ENCODE measurements at places on chromosomes 3 and 15.

DNA sequence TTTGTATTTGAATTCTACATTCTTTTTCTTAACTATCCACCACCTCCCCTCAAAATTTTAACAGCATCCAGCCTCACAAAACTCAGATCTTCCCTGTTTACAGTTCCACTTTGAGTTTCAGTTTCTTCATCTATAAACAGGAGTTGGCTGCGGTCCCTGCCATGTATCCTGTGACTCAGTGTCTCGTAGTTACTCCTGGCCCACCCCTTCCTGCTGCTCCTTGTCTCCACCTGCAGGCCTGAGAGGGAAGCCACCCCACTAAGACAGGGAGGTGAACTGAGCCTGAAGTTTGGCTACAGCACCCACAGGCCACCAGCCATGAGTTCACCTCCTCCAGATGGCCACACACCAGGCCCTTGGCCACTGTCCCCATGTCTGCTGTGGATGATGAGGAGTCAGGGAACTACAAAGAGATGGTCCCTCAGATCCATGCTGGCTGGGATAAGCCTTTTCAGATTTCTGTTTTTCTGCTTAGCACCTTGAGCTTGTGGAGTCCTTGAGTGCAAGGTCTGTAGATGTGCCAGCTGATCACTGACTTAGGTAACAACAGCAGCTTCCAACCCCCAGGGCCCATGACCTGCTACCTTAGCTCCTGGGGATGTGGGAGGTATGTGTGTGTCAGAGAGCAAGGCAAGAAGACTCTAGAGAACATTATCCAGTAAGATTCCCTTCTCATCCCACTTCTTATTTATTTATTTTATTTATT, 37.5 kb downstream of the CD86 start:
- DNase-seq: peak; percentile 17

DNA sequence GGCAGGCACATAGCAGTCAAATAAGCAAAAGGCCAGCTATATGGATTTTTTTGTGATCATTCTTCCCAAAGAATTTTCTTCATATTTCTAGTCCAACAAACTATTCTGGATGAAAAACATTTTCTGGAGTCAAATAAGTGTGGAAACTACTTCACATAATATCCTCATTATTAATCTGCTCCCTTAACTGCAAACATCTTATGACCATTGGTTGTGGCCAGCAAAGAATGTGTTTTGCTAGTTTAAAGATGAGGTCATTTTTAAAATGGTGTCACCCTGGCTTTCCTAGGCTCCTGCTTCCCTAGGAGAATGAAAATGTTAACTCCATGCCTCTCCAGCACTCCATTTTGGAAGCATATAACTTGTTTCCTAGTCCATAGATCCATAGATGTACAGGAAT, 118.8 kb downstream of the SST start:
- DNase-seq: no peak

DNA sequence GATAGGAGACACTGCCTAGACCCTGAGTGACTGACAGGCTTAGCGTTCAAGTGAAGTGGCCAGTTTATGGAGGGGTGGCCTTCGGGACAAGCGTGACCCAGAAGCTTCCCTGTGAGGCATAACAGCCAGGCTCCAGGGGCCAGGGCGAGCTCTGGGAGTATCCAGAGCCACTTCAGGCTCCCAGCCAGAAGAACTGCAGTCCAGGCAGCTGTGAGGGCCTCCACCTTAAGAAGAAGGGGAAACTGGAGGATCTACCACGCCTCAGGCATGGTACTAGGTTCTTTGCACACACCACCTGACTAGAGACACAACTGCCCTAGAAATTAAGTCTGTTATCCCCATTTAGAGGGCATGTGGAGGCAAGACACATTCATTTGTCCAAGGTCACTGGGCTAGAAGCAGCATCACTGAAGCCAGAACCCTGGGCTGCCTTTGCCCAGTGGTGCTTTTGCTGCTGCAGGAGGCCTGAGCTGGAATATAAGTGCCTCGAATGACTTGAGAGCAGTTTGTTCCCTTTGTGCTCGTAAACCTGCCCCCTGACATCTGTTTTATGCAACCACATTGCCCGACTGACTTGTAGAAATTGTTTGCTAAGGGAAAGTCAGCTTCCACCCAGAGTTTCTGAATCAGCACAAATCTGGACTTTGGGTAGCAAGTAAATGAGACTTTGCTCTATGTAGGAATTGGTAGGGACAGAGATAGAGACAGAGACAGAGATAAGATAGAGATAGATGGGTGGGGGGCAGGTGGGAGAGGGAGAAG, 23.3 kb downstream of the RASGRF1 start:
- DNase-seq: no peak

GRCh38 chr15:22963641-22964040, 16.5 kb downstream of the CYFIP1 start:
- DNase-seq: no peak

DNA sequence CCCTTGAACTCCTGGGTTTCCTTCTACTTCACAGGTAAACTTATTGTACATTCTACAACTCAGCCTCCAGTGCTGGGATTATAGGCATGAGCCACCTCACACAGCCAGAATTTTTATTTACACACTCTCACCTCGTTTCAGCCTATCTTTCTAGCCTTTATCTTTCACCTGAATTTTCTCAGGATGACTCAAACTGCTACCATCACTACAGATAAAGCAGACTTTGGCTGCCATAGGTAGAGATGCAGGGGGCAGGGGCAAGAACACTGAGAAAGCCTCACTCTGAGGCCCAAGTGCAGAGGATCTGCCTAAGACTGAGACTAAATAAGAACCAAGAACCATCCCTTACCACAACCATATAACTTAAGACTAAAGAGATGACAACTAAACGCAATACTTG, 59.0 kb downstream of the ETFA start:
- no peak for DNase-seq

- DNase-seq: no peak
These were observed 365 bp downstream of the ZBED2 start for GRCh38 chr3:111594781-111595180.

DNA sequence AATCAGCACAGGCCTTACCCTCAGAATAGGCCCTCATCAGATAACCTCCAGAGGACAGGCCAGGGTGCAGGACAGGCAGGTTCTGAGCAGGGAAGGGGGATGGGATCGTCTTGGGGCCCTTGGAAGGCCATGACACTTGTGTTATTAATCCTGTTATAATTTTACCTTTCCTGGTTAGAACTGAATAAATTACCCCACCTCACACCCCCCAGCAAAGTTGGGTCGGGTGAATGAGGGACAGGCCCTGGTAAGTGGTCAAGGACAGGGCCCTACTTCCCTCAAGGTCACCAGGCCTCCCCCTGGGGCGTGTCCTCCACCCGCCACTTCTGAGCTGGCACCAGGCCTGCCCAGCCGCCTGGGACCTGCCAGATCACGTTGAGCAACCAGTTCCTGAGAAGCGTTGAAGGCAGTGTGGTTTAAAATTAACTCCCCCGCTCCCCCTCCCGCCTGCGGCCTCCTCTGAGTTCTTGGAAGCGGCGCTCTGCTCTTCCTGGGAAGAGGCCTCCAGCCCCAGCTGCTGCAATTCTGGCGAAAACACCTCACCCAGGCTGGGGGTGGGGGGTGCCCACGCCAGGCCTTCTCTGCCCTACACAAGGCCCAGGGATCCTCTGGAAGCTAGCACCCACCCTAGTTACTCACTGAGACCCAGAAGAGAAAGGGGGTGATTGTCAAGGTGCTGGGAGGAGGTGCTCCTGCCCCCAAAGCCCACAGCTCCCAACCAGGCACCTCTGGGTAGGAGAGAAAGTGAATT, 10.6 kb downstream of the CISH start:
- peak; percentile 91 for DNase-seq

- DNase-seq: no peak
These were observed 11.2 kb downstream of the SCAP start for GRCh38 chr3:47464588-47464987.

DNA sequence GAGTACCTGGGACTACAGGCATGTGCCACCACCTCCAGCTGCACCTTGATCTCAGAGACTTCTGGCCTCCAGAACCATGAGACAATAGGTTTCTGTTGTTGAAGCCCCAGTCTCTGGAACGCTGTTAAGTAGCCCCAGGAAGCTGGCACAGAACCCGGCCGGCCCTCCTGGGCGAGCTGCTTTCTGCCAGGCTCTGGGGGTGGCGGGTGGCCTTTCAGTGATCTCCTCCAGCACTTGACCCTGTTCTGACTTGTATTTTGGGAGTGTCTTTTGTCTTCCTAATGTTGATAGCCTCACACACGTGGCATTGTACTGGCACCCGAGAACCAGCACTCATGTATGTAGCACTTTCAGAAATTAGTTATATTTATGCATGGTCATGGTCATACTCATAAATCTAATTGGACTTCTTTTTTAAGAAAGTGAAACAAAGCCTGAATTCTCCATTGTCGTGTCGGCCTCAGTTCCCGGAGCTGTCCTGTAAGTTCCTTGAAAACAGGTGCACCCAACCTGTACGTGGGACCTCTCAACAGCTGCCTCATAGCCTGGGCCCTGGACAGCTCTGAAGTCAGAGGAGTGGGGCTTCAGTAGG, 74.0 kb downstream of the TFRC start:
- no peak for DNase-seq

GRCh38 chr3:137763594-137763938, 549 bp upstream of the SOX14 start:
- no peak for DNase-seq

- no peak for DNase-seq
These were observed 622.8 kb upstream of the AGTR1 start for GRCh38 chr3:148074946-148075345.

GRCh38 chr3:138935863-138936740, 10.8 kb downstream of the FOXL2 start:
- peak; percentile 48 for DNase-seq

DNA sequence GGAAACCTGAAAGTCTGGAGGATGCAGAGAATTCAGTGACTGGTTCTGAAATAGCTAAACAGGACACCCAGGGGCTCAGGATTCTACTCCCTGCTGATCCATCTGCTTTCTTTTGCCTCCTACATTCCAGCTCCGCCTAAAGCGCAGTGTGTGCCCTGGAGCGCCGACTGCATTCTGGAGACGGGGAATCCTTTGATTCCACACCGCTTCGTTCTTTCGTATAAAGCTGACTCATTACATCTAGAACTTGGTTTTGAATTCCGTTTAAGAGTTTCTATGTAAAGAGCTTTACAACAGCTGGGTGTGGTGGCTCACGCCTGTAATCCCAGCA, 61.8 kb downstream of the SENP2 start:
- no peak for DNase-seq

DNA sequence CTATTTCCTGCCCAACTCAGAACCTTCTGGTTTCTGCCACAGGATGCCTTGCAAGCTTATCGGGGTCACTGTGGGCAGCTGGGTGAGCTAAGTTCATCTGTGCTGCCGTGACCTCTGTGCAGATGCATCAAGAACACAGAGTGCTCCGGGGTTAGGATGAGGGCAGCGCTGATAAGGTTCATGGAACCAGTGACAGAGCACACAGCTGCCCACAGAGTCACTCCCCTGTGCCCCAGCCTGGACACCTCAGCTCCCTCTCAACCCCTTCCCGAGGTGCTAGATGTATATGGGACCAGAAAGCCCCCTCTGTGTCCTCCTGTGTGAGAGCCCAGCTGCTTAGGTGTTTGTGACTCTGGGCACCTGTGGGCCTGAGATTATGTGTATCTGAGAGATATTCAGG, 15.8 kb upstream of the ALAS1 start:
- no peak for DNase-seq

- no peak for DNase-seq
These were observed 14.2 kb upstream of the MTMR10 start for GRCh38 chr15:31005660-31006059.

DNA sequence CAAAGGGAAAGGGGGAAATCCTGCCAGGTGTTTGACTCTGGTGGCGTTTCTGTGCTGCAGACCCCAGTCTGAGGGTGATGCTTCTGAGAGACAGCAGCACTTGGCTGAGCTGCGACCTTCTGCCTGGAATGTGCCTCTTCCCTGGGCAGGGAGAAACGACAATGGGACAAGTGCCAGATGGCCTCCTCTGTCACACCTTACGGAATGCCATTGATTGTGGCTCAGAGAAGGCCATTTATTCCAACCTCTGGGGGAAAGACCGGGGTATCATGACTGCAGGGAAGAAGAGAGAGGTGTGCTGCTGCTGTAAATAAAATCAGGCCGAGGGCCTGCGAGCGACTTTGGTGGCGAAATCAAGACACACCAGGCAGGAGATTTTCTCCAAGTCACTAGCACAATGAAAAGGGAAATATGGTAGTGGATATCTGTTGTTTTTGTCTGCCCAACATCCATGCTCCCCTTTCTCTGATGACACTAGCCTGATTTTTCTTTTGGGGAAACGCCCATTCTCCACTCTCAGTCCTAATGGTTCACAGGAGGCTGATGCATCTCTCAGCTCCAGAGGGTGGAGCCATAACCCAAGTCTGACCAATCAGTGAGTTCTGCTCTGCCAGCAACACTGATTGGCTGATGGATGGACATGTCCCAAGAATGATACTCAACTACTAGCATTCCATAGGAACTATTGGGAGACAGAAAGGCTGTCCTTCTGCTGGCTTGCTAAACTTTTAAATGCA, 336.1 kb downstream of the FOXP1 start:
- no peak for DNase-seq

DNA sequence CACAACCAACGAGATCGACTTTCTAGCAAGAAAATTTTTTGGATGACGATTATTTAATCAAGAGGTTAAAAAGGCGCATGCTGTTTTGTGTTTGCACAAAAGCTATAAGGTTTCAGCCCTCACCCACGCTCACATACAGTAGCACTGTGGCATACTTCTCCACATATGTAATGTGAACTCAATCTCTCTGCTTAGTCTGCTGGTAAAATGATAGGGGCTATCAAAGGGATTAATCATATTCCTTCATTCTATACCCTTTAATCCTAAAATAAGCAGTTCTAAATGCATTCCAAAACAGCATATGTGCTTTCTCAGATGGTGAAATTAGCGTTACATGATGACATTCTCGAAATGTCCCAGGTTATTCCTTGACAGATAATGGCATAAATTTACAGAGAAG, 196.9 kb upstream of the PRICKLE2 start:
- DNase-seq: no peak

DNA sequence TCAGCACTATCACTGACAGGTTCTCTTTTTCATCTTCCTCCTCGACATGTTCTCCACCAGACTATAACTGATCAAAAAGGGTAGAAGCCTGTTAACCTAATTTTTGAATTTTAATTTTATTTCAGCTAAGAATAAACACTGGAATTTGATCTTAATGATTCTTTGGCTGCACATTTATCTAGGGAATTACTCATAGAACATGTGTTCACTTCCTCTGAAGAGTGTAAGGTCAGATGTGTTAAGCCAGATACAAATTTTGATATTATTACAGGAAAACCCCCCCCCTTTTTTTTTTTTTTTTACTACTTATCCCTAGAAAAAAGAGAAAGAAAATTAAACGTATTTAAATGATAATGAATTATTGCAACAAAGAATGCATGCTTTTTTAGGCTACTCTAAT, 15.0 kb downstream of the DCBLD2 start:
- DNase-seq: no peak
